ENCODE measurements at places on chromosomes 6 and 20. TPM values are rescaled to one million over a fixed set of nuclear protein-coding genes. Genes with fewer than 3 reads are reported as not detected.

DNA sequence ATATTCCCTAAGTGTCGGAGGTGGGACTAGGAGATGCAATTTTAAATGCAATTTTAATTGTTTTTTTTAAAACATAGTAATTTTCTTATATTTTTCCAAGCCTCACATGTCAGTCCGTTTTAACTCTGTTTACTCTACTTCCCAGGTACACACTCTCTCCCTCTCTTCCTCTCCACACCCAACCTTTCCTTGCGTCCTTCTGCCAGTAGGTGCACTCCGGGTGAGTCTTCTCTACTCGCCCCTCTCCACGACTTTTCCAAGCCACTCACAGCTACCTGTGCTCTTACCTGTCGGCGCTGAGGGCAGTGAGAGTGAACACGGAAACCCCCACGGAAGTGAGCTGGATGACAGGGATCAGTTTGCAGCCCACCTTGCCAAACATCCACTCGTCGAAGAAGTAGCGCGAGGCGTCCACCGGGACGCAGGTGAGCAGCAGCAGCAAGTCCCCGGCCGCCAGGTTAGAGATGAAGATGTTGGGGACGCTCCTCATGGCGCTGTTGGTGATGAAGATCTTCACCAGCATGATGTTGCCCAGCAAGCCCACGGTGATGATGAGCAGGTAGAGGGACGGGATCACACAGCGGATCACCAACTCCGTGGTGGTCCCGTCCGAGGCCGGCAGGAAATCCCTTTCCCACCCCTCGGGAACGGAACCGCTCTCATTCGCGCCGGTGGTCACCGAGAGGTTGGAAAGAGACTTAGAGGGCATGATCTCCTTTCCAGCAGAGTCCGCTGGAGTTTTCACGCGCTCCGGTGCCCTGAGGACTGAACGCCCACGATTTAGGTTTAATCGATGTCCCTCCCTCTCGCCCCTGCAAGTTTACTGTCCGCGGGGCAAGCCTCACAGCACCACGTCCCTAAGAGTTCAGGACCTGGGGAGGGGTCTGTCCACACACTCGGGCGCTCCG is 44.5 kb upstream of the GJE1 start:
- DNase-seq = no peak

The DIDO1 gene
- total RNA-seq = 30.0 TPM

- no peak for DNase-seq
Measured at GRCh38 chr6:65964261-65964660, 257.2 kb upstream of the EYS start.

The WFDC10B gene
- total RNA-seq = 0.88 TPM

DNA sequence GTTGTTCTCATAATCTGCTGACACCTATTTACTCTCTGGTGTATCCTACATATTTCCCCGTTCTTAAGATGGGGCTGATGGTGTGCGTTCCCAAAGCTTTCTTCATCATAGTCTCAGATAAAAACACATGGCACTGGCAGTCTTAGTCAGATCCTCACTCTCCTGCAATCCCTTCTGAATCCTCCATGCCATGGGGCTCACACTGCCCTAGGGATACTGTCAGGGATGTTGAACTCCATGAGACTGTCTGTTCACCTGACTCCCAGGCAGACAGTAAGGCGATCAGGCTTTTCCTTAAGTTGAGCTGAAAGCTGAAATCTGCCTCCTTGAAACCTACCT is 76.0 kb downstream of the SLX4IP start:
- no peak for DNase-seq

Data from RPMI7951 (cell line).